Stimulated activated CD8-positive, alpha-beta memory T cell treated with anti-CD3 and anti-CD28 coated beads, Interleukin-7, amount 100 ng/mL, for 1 hour (primary cell): ENCODE measurements at places on chromosomes 3 and 15.

- DNase-seq, result no peak
These were observed 727.8 kb downstream of the NLGN1 start for GRCh38 chr3:174125267-174125824.

DNA sequence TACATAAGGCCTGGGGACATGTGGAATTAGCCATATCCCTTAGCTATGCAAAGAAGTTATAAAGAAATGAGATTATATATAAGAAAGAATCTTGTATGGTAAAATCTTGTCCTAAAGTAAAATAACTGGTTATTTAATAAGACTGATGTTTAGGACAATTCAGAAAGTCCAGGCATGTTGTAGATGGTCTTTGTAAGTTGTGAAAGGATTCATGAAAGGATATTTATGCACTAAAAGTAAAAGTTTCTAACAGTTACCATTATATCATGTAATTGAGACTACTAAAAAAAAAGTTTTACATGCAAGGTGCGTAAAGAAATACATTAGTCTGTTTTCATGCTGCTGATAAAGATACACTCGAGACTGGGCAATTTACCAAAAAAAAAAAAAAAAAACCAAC lies 146.3 kb downstream of the FMN1 start:
- no peak for DNase-seq

- no peak for DNase-seq
These were observed 40.9 kb downstream of the CCR4 start for GRCh38 chr3:32992310-32992686.

DNA sequence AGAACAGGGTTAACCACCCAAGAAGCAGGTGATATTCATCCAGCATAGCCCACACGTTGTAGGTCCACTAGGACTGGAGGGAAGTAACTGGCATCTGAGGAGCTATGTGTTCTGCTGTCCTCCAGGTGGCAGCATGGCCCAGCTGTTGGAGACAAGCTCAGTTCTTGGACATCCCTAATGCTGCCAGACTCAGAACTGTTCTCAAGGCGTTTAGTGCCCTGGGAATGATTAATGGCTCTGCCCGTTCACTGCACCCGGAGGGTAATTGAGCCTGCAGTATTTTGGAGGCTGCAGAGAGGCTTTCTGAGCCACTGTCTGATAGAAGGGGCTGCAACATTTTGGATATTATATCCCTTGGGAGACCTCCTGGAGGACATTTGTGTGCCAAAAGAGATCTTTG lies 521.3 kb upstream of the SEMA6D start:
- DNase-seq, result peak; percentile 4

GRCh38 chr3:140097874-140098635 lies 163.1 kb downstream of the CLSTN2 start:
- no peak for DNase-seq

- no peak for DNase-seq
These were observed 177.9 kb downstream of the OSBPL10 start for GRCh38 chr3:31802981-31803740.

GRCh38 chr15:86834115-86834863 lies 754.6 kb downstream of the AGBL1 start:
- no peak for DNase-seq

DNA sequence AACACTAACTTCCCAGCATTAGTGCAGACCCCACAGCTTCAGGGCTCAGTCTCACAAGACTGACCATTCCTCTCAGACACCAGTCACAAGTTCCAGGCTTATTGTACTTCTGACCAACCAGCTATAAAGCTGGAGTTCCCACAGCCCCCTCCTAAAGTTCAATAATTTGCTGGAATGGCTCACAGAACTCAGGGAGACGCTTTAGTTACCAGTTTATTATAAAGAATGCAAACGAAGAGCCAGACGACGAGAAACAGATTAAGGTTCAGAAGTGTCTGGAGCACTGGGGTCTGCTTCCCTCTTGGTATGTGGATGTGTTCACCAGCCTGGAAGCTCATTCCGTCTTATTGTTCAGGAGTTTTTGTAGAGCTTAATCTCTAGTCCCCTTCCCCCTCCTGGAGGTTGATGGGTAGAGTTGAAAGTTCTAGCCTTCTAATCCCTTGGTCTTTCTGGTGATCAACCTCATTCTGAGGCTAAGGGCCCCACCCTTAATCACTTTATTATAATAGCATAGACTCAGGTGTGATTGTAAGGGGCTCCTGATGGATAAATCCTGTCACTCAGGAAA lies 4.8 kb upstream of the CSRNP1 start:
- DNase-seq, result no peak

- no peak for DNase-seq
These were observed 38.7 kb upstream of the ATOSA start for GRCh38 chr15:52717924-52718323.

DNA sequence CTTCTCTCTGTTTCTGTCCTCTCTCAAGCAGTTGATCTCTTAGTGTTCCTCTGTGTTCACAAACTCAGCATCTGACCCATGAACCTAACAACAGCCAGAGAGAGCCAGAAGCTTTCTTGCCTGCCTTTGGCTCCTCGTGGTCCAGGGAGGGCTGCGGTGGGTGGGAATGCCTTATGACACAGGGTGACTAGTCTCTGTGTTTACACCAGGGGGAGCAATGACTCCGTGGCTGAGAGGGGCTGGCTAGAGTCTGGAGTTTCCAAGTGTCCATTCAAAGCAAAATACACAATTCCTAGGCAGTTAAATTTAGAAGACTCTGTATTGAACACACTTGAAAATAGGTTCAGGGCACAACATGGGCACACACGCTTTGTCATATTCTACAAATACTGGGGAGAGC lies 370.0 kb upstream of the FRG2C start:
- DNase-seq, result no peak

DNA sequence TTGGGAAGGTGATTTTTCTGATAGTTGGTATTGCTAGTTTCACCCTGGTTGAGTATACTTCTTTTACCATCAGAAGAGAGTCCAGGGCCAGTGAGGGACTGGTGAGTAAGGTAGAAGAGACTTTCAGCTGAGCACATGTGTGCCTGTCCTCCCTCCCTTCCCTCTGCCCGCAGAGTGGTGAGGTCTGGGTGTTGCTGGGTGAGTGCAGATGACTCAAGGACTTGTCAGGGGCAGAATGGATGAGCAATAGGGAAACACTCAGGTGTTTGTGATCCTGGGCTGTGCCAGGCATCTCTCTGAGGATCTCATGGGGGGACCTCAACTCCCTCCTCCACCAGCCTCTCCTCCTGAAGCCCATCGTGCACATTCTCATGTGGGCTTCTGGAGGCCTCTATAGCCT lies 76.0 kb upstream of the GSK3B start:
- DNase-seq, result no peak

DNA sequence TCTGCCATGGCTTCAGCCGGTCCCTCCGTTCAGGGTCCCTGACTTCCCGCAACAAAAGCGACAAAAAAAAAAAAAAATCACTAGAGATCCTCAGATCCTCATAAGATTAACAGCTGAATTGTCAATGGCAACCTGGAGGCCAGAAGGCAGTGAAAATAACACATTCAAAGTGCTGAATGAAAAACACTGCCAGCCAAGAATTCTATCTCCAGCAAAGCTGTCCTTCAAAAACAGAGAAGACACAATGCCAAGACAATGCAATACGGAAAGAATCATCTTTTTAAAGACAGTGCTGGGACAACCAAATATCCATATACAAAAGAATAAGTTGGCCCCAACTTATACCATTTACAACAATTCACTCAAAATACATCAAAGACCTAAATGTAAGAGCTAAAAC lies 21.6 kb downstream of the MTHFS start:
- no peak for DNase-seq

- no peak for DNase-seq
These were observed 4.6 kb downstream of the FBXL22 start for GRCh38 chr15:63601704-63602185.

DNA sequence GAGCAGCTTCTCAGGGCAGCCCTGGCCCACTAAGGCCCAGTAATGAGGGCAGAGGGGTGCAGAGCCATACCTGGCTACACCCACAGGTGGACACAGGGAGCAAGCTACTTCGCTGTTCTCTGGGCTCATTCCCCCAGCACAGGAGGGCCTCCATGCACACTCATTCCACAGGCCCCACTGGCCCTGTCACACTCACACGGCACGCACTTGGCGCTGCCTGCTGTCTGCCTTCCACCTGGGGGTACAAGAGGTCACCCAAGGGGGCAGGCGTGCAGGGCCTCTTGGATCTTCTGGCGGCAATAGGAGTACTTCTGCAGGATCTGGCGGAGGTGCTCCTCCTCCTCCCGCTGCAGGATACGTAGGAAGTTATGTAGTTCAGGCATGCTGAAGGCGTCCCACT lies 2.3 kb upstream of the TUSC2 start:
- DNase-seq, result no peak

GRCh38 chr3:184257083-184257915 lies 4.1 kb downstream of the CAMK2N2 start:
- DNase-seq, result no peak

DNA sequence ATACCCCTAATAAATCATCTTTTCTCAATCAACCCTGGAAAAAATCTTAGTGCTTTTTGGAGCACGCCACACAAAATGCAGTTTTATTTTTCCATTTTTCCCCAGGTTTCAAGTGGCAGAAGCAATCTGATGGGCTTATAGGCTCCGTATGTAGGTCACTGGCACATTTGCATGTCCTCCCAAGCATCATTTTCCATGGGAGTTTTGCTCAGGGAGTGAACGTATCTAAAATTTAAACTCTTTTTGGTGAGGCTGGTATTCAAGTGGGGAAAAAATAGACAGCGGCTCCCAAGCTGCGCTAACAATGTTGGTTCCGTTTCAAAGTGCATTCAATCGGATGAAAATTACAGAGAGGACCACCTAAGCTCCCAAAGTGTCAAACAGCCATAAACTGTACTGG lies 233.4 kb downstream of the MEX3B start:
- no peak for DNase-seq

- DNase-seq, result no peak
These were observed 100.5 kb downstream of the CGGBP1 start for GRCh38 chr3:87958289-87958688.

DNA sequence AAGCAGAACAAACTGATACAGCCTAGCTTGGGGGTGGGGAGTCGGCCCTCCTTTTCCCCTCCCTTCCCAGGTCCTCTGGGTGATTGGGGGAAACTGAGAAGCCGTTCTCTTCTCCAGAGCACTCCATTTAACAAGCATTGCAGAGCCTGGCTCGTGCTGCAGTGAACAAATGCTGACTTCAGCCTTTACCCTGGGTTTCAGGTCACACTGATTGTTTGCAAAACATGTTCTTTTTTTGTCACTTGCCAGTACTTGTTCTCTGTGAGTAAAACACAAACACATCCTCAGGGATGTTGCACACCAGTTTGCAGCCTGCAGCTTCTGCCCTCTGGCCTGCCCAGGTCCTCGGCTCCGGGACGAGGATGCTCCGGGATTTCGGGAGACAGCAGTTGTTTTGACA lies 132.8 kb downstream of the PGPEP1L start:
- no peak for DNase-seq

- DNase-seq, result no peak
These were observed 31.6 kb upstream of the CLASP2 start for GRCh38 chr3:33749546-33750210.

DNA sequence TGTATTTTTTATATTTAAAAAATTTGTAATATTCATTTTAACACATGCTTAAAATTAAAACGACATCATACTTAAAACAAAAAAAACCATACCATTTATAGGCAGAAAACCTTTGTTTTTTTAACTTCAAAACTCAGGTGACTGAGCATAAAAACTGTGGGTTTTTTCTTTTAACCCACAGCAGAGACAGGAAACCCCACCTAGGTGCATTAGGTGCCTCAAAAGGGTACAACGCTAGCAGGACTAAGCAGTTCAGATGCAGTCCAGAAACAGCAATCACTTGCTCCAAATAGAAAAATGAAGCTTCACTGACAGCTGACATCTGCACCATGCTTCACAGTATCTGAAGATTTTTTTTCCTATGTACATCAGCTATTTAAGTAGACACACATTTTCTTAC lies 52.3 kb downstream of the GLB1 start:
- no peak for DNase-seq

DNA sequence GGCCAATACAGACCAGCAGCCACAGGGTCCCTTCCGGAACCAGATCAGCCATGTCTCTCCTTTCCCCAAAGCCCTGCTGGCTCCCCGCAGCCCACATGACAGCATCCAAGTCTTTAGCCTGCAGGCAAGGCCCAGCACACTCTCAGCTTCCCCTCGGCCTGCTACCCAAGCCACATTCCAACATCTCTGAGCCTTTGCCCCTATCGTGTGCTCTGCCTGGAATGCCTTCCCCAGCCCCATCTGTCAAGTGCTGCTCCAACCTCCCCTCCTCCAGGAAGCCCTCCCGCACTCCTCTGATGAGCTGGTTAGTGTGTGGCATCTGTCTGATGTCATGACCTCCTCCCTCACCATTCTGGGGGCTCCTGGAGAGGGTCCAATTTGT lies 8.5 kb downstream of the PLXND1 start:
- DNase-seq, result no peak

GRCh38 chr3:43423142-43423541 lies 136.8 kb downstream of the SNRK start:
- no peak for DNase-seq

GRCh38 chr15:65189102-65189740 lies 4.1 kb upstream of the CLPX start:
- no peak for DNase-seq

DNA sequence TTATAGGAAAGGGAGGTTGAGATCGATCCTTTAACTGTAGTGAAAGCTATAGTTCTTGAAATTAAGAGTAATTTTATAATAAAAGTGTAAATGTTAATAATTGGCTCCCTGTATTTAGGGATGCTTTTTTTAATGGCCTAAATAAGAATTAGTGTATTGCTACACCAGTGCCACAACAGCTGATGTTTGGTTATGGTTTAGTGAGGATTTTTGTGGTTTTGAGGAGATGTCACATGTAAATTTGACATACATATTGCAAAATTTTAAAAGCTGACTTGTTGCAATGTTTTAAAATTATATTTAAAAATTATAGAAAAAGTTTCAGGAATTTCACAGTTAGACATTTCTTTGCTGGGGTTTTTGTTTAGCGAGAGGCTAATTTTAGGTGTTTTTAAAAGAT lies 3.9 kb downstream of the TSC22D2 start:
- DNase-seq, result no peak

DNA sequence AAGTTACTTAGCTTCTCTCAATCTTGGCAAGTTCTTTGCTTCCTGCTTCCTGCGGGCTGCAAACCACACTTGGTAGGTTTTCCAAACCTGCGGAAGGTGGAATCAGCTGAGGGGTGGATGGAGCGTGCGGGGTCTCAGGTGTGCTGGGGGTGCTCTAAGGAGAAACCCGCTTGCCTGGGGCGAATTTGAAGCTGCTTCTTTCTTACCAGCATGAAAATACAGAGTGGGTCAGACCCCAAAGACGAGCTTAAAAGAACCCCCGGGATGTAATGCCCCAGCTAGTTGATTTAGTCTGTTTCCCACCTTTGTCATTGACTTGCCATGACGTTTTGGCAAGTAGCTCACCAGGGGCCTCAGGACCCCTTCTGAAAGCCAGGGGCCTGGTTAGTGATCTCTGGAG lies 28.8 kb upstream of the CORO2B start:
- no peak for DNase-seq

GRCh38 chr3:109995377-109995776 lies 658.0 kb upstream of the DPPA4 start:
- no peak for DNase-seq

DNA sequence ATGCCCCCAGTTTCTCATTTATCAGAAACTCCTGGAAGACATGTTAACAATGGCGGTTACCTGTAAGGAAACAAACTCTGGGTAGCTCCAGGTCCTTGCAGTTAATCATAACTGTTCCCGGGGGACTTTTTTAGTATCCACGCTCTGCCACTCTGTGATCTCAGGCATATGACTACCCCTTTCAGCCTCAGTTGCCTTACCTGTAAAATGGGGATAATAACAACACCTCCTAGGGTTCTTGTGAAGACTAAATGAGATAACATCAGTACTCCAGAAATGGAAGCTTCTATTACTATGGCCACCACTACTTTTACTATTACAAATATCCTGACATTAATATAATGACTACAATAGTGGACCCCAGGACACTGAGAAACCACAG lies 7.1 kb upstream of the FLNB start:
- DNase-seq, result no peak
